ENCODE measurements at places on chromosomes 3 and 15.
A peak's percentile ranks its signal among the peaks of the same experiment; 100 is the strongest.

- DNase-seq: no peak
Observed at GRCh38 chr3:156751461-156752025, 74.6 kb upstream of the LEKR1 start.

DNA sequence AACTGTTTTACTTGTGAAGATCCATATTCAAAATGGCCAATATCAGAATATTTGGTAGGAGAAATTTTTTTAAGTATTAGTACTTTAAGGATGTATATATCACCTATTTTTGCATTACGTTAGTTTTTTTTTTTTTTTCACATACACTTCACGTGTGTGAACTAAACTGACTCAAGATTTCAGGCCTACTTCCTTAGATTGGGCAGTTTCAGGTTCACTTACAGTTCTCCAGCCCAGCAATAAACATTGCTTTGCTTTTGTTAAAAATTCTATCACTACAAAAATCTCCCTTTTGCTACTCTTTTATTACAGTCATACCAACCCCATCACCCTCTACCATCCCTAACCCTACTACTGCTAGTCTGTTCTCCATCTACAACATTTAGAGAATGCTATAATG, 183.6 kb downstream of the KCNH8 start:
- no peak for DNase-seq

DNA sequence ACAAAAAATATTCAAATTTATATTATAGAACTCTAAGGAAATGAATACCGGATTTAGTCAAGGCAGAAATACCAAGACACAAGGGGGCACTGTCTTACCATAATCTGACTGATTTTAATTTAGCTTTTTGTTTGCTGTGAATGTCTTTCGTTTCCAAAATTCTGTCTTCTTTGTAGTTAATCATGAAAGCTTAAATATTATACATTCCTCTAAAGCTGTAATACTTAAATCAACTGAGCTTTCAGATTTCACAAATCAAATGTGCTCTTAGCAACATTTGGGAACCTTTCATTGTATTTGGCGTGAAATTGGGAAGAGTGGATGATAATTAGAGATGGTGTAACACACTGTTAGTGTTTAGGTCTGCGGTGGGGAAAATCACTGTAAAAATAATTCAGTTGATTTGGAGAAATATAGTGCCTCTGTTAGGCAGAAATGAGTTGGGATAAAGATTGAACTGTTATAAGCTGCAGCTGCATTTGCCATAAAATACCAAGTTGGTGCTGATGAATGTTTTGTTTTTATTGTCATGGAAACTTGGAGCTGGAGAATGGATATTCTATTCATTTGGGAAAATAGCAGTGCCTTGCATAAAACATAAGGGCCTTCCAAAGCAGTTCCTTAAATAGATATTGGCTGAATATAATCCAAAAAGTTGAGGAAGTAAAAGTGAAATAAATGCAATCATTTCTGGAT, 228.2 kb downstream of the TCF12 start:
- DNase-seq: no peak

DNA sequence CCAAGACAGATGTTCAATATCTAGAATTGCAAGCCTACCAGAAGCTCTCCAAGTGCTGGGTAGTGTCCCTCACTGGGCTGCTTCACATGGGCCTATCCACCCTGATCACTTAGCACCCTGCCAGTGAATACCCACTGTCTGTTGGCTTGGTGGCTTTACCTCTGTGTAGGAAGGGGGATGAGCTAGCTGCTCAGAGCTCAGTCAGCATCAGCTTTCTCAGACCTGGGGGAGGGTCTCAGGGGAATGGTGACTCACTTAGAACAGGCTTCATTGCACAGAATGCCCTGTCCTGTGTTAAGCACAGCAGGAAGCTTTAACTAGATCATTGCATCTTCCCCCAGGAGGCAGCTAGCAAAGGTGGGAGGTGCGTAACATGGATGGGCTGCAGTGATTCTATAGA, 209.8 kb downstream of the PDCD6IP start:
- DNase-seq: no peak

DNA sequence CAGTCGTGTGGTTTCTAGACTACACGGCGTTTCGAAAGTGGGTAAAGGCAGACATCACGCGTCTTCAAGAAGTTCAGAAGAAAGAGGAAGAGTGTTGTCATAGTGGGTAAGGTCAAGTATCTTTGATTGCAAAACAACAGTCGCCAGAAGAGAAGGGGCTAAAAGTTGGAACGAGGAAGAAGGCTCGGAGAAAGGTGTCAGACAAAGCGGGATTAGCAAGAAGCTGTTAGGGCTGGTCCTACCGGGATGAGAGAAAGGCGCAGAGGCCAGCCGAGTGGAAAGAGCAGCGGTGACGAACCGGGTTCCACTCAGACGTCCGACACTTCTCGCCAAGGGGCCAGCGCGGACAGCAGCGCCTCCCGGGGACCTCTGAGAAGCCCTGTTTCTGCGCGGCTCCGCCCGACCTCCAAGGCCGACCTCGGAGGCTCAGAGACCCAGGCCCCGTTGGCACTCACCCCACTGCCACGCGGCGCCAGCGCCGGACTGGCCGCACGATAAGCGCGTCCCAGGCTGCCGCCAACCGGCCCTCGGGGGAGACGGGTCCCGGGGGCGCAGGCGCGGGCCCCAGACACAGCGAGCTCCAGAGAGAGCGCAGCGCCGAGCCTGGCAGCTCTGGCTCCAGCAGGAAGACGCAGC, 436 bp downstream of the ADPGK start:
- peak; percentile 56 for DNase-seq

- no peak for DNase-seq
Observed at GRCh38 chr15:71669688-71670087, 140.7 kb upstream of the NR2E3 start.

- no peak for DNase-seq
Observed at GRCh38 chr3:14290631-14291385, 111.6 kb upstream of the SLC6A6 start.

DNA sequence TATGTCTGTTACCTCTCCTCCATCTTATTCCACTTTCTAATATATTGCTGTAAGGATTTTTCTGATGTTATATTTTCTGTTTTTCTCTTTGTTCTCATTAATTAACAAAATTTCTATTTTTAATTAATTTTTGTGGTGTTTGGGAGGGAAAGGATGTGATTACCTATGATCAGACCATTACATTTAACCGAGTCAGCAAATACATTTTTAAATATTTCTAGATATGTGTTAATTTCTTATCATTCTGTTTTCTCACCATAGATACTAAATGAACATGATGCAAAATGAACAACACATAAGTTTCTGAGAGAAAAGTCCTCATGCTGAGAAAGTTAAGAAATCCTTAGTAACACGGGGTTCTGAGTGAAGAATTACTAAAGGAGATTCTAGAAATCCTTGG, 80.6 kb upstream of the P2RY1 start:
- no peak for DNase-seq

- DNase-seq: no peak
Observed at GRCh38 chr3:59424268-59425010, 374.6 kb upstream of the CFAP20DC start.

GRCh38 chr3:134608771-134609435, 41.9 kb downstream of the KY start:
- DNase-seq: no peak

GRCh38 chr3:192273001-192273696, 454.2 kb downstream of the FGF12 start:
- DNase-seq: no peak

DNA sequence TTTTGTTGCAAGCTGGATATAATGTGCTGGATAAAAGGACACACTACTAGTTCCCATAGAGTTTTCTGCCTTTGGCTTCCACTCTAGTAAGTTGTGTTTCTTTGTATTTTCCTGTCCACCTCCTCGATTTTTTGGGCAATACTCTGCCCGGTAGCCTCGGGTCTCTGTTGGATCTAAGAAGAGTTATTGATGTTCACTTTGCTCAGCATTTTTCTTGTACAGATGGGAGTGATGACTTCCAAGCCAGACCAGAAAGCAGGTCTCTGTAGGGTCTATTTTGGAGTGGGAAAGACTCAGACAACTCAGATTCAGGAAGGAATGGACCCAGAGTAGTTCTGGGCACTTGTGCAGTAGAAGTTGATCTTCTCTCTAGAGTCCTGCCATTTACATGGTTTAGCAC, 36.0 kb upstream of the PRTG start:
- no peak for DNase-seq

GRCh38 chr3:50221411-50222168, 14.4 kb upstream of the GNAI2 start:
- no peak for DNase-seq
